ENCODE measurements at places on chromosomes 2 and 18.

- DNase-seq: no peak
Measured at GRCh38 chr2:149036507-149037293, 1.8 kb upstream of the LYPD6B start.

- no peak for DNase-seq
Measured at GRCh38 chr2:181806039-181806392, 85.5 kb upstream of the ITPRID2 start.

- DNase-seq: no peak
Measured at GRCh38 chr2:178933493-178933892, 116.4 kb downstream of the CCDC141 start.

GRCh38 chr2:232376260-232376659, 2.3 kb upstream of the ALPP start:
- no peak for DNase-seq

GRCh38 chr2:107263628-107264027, 377.7 kb upstream of the ST6GAL2 start:
- DNase-seq: no peak

DNA sequence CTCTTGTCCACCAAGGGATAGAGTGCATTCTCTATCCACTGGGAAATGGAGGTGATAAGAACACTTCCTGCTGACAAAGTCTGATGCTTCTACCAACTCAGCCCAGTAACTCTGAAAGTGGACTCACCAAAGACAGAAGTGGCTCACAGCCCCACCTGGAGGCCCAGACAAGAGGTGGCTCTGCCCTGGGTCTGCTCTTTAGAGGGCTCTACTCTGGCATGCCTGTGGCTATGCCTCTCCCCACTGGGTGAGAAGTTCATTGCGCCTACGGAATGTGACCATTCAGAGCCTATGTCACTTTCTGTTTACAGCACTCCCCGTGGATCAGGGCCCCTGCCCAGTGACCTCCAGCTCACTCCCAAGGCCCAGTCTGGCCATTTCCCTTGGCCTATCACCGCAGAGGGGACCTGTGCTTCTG, 13.5 kb upstream of the XDH start:
- no peak for DNase-seq

- no peak for DNase-seq
Measured at GRCh38 chr2:159738509-159739390, 26.4 kb downstream of the MARCHF7 start.

DNA sequence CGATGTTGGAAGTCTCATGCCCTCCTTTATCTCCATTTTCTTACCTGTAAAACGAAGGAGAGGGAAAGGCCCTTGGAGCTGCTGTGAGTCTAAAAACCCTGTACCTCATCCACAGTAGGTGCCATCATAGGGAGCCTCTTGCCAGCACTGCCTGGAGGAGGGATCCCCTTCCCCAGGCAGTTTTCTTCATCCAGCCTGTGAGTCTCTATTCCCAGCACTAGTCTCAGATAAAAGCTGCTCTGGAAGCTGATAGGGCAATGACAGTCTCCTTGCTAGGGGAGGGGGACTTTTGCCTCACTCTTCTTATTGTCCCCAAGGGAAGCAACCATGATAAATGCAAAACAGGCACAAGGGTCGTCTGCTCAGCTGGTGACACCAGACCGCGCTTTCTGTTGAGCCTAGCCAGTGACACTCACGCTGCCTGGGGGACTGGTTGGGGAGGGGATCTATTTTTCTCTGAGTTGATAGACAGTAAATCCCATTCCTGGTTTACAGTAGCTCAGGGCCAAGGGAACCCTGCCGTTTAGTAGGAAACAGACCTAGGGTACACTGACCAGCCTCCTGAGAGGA, 139.5 kb upstream of the NABP1 start:
- DNase-seq: no peak

GRCh38 chr2:24259316-24259715, 84.5 kb downstream of the FAM228A start:
- DNase-seq: no peak

GRCh38 chr2:79621755-79622154, 108.9 kb downstream of the CTNNA2 start:
- DNase-seq: no peak

- no peak for DNase-seq
Measured at GRCh38 chr2:191352536-191352935, 107.3 kb downstream of the MYO1B start.

- no peak for DNase-seq
Measured at GRCh38 chr2:1348789-1349188, 64.5 kb upstream of the TPO start.

DNA sequence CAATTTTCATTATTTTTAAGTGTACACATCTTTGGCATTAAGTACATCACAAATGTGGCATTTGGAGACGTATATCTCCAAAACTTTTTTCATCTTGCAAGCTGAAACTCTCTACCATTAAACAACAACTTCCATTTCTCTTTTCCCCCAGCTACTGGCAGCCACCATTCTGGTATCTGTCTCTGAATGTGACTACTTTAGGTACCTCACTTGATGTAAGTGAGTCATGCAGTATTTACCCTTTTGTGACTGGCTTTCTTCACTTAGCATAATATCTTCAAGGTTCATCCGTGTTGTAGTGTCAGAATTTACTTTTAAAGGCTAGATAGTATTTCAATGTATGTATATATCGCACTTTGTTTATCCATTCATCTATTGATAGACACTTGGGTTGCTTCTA, 17.0 kb downstream of the BABAM2 start:
- DNase-seq: no peak

DNA sequence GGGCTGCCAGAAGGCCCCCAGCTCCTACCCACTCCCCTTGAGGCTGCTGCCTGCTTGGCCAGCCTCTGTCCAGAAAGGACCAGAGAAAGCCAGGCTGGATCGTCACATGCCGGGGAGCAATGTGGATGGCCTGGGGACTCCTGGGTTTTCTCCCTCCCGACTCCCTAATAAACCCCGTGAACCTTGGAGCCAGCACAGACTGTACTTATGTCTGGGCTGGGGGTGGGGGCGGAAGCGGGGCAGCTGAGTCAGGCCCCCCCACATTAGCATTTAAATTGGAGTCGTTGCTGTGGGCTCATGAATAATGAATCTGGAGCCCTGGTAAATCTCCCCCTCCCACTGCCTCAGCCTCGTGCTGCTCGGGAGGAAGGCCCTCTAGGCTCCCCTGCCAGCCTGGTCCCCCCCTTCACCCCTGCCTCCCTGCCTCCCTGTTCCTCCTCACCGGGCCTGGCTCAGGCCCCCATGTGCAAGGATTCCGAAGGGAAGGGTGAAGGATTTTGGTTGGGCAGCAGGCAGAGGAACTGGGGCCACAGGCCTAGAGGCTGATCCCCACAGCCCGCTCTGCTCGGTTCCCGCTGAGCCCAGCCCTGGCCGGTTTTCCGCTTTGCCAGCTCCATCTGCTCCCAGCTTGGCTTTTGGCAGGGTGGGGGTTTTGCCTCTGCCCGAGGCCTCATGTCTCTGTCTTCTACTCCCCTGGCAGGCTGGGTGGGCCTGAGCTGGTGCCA, 7.3 kb upstream of the ASIC4 start:
- no peak for DNase-seq

DNA sequence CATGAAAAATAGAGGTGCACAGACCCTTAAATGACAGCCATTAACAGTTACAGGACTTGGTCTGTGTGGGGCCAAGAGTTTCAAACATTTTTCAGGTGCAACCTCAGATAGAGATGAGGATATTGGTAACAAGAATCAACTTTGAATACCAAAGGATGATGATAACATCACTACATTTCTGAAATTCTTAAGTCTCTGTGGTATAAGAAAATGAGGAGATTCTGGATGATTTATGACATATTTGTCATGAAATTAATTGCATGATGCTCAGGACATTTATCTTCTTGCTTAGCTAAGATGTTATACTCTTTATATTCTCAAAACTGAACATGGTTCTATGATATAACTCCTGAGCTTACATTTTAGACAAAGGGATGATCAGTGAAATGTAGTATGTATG, 471.8 kb upstream of the CWC22 start:
- no peak for DNase-seq

DNA sequence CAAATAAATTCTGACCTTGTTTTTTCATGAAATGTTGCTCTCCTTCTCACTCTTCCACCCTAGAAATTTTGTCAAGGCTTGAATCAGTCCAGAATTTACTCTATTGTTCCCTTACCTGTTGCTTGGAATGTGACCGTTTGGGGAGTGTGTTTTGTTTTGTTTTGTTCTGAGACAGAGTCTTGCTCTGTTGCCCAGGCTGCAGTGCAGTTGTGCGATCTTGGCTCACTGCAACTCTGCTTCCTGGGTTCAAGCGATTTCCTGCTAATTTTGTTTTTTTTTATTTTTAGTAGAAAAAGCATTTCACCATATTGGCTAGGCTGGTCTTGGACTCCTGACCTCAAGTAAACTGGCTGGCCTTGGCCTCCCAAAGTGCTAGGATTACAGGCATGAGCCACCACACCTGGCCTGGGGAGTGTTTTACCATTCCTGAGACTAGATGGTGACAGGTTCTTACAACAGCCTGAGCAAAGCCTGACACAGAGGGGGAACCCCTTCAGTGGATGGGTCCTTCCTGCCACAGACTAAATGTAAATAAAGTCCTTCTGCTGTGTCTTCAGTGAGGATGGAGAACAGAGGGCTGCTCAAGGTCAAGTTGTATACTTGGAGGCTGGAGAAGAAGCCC, 52.0 kb downstream of the HAUS1 start:
- no peak for DNase-seq

- no peak for DNase-seq
Measured at GRCh38 chr18:73594749-73595148, 552.9 kb downstream of the FBXO15 start.

DNA sequence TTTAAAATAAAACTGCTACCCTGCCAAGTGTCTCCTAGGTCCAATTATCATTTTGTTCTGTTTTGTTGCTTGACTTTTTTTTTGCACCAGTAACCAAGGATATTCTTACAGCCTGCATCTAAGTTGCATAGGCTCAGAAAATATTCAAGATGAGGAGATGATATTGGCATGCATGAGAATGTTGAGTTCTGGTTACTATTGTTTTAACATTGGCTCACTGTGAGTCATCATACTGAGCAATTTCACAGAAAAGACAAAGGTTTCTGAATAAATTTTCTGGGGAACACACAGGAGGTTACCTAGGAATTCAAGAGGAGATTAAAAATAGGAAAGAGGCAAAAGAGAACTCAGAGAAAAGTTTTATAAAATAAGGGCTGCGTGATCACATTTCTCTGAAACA, 84.8 kb upstream of the POU3F3 start:
- DNase-seq: no peak

DNA sequence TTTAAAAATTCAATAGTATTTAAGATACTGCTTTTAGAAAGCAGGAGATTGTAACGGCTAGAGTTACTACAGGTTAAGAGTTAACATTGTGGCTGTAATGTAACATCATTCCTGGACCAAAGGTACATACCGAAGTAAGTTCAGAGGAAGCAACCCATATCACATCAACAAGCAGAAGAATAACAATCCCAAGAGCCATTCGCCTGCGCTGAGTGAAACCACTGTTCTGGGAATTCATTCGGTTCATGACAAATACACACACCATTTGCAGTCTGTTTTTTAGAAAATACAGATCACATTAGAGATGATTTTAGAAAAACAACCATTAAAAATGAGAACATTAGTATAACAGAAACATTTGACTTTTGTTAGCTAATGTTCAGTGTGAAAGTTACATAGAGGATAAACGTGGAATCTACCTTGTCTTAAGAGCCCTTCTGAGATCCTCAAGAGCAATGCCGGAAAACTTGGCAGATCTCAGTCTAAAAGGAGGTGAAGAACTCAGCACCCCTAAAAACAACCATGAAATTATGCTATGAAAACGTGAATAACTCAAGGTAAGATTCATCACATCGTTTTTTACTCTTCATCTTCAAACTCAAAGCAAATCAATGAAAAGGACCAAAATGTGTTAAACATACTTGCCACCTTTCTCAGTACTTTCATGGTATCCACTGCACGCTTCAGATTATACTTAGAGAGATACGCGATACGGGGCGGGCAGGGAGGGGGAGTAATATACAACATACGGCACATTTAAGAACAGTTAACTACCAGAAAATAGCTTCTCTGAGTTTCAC, 1.2 kb downstream of the SLC35F5 start:
- DNase-seq: no peak

GRCh38 chr2:148615381-148615841, 29.1 kb upstream of the EPC2 start:
- no peak for DNase-seq

DNA sequence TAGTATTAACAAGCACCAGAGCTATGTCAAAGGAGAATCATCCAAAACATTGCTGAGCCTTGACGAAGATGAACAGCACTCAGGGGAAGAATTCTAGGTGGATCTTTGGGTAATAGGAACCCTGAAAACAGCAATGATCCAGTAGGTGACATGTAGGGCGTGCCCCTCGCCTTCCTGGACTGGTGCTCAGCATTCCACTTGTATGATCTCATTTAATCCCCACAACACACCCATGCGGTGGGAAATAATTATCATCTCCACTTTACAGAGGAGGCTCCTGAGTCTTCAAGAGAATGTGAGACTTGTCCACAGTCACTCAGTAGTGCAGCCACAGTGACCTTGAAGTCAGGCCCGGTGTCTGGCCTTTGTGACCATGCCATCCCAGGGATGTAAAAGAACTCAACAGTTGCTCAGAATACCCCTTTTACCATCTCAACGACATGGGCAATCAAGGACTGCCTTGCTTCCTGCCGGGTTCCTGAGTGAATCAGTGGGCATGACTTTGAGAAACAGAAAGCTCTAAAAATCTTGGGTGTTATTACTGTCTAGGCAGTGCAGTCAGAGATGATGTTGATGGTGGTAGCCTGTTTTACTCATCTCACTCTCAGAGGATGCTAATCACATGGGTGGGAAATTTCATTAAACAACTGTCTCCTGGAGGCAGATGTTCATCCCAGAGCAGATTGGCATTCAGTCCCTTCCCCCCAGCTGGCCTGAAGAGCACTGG, 161.6 kb downstream of the BCL11A start:
- DNase-seq: no peak

DNA sequence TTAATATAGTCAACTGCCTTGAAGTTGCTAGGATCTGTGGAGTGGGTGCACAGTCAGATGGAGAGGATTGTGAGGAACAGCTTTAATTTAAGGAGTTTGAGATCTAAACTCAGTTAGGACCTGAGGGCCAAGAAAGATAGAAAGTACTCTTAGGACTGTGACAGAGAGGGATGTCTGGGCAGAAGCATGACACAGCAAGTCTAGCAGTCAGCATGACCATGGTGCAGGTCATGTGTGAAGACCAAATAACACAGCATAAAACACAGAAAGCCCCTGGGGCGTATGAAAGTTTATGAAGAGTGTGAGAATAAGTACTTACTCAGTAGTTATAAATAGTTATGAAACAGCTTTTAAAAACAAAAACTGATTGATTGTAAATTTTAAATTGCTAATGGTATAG, 107.2 kb downstream of the GALNT1 start:
- DNase-seq: no peak

- no peak for DNase-seq
Measured at GRCh38 chr2:44817256-44817655, 124.2 kb upstream of the SIX3 start.

GRCh38 chr2:1678609-1679008, 65.7 kb downstream of the PXDN start:
- no peak for DNase-seq

DNA sequence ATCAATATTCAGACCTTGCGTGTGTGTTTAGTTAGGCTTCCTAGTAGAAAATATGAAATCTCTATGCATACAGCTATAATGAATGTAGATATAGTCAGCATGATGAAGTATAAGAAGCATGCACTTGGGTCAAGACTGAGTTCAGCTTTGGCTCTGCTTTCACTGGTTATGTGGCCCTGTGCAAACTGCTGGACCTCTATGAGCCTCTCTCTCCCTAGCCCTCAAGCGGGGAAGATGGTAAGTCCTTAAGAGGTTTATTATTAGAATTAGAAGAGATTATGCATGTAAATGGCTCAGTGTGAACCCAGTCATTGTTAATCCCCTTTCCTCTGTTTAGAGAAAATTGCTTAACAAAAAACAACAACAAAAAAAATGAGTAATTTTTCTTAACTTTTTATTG, 178.8 kb upstream of the NXPH2 start:
- no peak for DNase-seq

All from RPMI8226 (cell line).